Neural crest cell (in vitro differentiated cells): ENCODE measurements at places on chromosomes 12 and 14.

DNA sequence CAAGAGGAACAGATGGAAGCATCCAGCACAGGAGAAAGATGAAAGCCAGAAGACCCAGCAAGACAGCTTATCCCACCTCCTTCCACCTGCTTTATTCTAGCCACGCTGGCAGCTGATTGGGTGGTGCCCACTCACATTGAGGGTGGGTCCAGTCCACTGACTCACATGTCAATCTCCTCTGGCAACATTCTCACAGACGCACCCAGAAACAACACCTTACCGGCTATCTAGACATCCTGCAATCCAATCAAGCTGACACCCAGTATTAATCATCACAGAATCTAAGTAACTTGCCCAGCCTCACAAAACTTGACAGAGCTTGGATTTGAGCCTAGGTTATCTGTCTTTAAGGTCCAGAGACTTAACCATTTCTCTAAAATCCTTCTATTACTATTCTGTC lies 208.9 kb downstream of the PAH start:
- DNase-seq = no peak

DNA sequence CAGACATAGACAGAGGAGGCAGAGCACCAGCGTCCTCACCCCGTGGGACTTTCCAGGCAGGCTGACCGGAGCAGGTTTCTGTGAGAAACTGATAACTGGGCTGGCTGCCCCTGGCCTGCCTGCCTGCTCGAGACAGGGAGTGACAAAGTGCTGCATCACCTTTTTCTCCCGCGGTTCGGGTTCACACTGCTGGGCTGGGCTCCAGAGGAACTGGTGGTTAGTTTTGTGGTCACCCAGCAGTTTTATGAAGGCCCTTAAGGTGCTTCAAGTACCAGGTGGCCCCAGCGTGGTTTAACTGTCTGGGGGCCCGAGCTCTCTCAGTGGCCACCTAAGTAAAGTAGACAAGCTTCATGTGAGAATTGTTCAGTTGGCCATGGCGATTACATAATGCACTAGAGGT lies 1073.6 kb downstream of the BCL11B start:
- no peak for DNase-seq

DNA sequence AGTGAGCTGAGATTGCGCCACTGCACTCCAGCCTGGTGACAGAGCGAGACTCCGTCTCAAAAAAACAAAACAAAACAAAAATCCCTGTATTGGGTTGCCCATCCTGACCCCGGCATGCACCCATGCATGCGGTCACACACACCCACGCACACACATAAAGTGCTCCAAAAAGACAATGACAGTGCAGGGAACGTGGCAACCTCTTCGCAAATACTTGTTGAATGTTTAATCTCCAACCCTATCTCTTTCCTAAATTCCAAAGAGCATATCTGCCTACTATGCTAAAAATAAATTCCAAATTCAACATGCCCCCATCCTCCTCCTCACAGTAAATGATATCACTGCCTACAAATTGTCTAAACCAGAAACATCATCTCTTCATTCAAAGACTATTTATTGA lies 13.5 kb downstream of the SLC7A7 start:
- DNase-seq = no peak

DNA sequence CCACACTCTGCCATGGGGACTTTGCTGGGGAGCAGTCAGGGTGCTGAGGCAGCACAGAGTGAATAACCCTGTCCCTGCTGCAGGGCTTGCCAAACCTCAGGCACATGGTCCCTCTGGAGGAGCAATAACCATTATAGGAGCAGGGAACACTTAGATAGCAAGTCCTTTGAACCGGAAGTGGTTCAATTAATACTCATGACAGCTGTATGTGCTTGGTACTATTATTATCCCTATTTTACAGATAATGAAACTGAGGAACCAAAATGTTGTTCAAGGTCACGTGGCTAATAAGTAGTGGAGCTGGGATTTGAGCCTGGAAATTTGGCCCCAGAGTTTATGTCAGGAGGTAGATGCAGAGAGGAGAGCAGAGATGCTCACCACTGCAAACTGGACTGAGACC lies 49.0 kb downstream of the RFX4 start:
- no peak for DNase-seq

DNA sequence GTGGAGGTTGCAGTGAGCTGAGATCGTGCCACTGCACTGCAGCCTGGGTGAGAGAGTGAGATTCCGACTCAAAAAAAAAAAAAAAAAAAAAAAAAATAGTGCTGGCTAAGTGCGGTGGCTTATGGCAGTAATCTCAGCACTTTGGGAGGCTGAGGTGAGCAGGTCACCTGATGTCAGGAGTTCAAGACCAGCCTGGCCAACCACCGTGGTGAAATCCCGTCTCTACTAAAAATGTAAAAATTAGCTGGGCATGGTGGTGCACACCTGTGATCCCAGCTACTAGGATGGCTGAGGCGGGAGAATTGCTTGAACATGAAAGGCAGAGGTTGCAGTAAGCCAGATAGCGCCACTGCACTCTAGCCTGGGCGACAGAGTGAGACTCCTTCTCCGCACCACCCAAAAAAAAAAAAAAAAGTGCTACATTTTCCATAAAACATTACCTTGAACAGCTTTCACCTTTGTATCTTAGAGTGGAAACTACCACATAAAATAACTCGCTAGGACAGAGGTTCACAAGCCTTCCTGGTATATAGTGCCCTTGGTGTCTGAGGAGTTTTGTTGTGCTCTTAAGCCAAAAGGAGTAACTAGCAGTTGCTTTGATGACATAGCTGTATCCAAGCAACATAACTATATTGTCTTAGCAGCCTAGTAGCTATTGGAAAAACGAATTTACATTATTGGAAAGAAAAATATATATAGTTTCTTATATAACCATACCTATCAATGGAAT lies 11.1 kb downstream of the PTGES3 start:
- DNase-seq = no peak

GRCh38 chr14:61154641-61155040 lies 126.5 kb downstream of the TMEM30B start:
- no peak for DNase-seq

- no peak for DNase-seq
These were observed 8.4 kb upstream of the TBX3 start for GRCh38 chr12:114692186-114693058.

DNA sequence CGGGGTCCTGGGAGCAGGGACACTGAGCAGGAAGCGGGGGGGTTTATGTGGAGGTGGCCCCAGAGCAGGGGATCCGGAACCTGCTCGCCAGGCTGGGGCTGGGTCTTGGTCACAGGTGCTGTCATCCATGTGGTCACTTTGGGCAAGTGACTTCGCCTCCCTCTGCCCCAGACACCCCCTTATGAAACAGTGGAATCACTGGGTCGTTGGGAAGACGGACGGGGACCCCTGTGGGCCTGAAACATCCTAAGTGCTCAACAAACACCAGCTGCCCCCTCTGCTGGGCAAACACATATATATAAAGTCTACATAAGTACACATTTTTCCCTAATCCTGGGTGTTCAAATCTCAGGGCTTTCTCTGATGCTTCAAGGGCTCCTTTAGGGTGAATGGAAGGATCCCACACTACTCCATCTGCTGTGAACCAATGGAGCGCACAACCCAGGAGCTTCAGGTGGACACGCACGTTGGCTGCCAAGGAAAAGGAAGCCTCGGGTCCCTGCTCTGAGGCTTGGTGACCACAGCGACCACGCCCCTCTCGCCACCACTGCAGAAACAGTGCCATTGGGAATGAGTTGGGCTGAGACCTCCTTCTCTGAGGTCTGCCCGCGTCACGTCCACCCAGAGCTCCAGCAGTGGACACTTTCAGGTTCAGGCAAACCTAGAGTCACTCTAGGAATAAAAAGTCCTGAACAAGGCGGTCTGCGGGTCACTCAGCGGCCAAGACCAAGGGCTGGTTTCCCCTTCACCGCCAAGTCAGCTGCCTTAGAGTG lies 54.6 kb downstream of the CDC42BPB start:
- DNase-seq = no peak

- DNase-seq = no peak
These were observed 57.5 kb downstream of the RASSF3 start for GRCh38 chr12:64667793-64668192.
